ENCODE measurements at places on chromosomes 6 and 20.

- DNase-seq = no peak
Measured at GRCh38 chr6:157263146-157263545, 60.2 kb downstream of the TMEM242 start.

DNA sequence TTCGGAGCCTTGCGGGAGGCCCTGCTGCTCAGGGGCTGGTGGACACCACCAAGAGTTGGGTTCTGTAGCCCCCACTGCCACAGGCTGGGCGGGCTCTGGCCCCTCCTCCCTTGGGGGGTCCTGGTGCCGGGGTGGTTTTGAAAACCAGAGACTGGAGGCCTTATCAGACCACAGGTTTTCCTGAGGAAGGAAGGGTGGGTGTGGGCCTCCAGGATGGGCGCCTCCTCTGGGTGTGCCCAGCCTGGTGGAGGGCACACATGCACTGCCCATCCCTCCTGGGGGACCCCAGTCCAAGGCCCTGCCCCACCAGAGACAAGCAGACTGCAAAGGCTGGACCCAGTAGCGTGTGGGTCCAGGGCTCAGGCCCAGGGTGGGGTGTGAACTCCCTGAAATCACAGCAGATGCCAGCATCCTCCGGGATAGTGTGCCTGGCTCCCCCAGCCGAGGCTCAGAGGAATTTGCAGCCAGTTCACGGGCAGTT lies 13.5 kb upstream of the ZBTB46 start:
- DNase-seq = no peak

DNA sequence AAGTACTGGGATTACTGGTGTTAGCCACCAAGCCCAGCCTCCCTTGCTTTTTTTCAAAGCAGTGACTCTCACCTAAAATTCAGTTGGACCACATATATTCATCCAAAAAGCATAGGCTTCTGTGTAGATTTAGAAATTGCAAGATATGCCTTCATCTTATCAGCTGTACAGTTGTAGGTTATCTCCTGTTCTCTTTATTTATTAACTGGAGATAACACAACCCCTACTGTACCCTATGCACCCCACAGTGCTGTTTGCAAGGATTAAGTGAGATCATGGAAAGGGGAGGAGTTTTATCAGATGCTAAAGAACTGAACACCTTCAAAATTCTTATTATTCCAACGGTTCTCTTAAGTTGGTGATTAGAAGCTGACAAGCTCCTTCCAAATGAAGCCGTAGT lies 164.4 kb upstream of the JARID2 start:
- DNase-seq = no peak

GRCh38 chr6:51513891-51514747 lies 573.3 kb downstream of the PKHD1 start:
- no peak for DNase-seq

DNA sequence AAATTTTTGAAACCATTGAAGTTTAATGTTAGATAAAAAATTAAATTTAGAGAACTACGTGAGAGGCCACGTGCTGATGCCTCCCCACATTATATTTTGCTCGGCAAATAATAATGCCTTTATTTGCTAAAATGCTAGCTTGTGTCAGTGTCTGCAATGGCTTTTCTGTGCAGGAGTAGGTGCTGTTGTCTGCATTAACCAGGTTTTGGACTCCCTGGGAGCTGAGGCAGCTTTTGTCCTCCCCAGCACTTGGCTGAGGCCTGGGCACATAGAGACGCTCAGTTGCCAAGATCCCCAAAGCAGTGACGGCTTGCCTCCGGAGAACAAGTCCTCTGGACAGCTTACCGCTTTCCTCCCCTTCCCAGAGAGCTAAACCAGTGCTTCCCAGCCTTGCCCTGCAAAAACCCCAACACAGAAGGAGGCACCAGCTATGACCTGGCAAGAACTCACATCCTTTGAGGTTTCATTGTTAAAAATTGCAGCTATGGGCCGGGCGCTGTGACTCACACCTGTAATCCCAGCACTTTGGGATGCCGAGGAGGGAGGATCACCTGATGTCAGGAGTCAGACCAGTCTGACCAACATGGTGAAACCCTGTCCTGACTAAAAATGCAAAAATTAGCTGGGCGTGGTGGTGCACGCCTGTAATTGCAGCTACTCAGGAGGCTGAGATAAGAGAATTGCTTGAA lies 59.9 kb downstream of the KAT14 start:
- no peak for DNase-seq

DNA sequence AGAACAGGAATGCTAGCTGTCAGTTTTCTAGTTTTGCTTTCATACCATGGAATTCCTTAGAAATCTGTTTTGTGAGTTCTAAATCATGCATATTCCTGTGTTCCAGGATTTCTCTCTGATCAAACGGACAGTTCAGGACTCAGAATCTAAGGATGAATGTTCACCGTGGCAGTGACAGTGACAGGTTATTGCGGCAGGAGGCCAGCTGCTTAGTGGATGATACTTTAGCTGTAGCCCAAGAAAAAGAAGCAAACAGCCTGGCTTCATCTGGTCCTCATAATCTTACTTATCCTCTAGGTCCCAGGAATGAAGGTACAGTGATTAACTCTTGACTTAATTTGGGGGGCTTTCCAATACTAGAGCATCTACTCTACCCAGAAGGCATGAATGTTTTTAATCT lies 27.1 kb downstream of the KCTD20 start:
- no peak for DNase-seq

- DNase-seq = no peak
Measured at GRCh38 chr20:4691753-4692152, 30.0 kb upstream of the PRND start.
